Activated T-cell treated with anti-CD3 and anti-CD28 coated beads, Interleukin-2, amount 50 U/mL, for 4 hours (primary cell): ENCODE measurements at places on chromosomes 4 and X.

DNA sequence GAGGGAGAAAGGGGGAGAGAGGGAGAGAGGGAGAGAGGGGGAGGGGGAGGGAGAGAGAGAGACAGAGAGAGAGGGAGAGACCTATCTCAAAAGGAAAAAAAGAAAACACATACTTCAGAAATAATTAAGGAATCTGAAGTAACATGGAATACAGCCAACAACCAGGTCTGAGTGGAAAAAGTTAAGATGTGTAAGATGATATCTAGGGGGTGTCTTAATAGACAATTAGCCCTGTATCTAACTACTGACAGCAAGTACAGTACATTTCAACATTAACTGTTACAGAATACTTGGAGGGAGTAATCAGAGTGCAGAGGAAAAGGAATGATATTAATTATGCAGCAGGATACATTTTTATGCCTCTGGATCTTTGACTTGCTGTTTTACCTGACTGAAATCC, 22.4 kb downstream of the NUP54 start:
- no peak for DNase-seq

GRCh38 chr4:95531141-95531540, 17.6 kb downstream of the UNC5C start:
- DNase-seq, result no peak

DNA sequence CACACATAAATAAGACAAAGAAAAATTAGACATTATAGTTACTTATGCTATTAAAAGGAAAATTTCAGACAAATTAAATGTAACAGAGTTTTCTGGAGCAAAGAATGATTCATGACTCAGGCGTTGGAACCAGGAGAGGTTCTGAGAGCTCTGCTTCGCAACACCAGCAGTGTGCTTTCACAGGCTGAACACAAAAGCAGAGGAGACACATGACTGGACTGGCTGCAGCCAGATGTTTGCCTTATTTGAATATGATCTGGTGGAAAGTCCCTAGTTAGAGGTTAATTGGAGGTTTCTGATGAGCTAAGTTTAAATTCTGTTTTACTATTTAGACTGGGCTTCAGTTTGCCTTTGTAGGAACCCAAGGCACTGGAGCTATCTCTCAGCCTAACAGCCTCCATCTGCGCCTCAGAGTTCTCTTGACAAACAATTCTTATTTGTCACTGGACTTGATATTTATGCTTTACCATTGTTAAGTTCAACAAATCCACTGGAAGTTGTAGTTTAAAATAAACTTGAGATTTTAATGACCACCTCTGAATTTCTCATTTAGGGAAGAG, 16.2 kb downstream of the BOD1L1 start:
- no peak for DNase-seq

DNA sequence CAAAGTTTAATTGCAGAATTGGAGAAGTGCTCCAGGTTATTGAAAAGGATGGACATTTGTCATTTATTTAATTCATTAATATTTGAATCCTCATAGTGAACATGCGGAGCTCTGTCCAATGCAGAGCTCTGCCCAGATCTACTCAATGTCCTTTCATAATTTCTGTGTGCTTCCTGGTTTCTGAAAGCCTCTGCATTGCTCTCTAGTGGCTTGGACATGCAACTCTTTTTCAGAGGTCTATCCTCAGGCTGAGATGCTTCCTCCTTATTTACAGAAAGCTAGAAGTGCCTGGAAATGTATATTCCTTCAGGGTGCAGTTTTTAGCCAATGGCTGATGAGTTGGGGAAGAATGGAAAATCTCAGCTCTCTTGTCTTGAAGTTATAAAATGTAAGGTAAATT, 786.1 kb upstream of the AADAT start:
- no peak for DNase-seq

DNA sequence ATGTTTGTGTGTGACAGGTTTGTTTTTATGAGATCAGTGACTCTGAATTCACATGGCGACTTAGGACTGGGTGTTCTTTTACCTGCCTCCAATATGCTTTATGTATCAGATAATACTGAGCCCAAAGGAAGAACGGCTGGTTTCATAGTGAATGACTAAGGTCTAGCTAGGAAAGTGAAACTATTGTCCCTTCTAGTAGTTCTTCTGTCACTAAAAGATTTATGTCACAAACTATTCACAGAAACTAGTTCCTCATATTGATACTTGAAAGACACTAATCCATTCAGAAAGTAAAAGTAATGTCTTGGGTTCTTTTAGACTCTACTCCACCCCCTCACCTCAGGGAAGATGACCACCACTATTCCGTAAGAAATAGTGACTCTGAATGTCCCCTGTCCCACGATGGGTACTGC, 81.7 kb downstream of the EGF start:
- no peak for DNase-seq

DNA sequence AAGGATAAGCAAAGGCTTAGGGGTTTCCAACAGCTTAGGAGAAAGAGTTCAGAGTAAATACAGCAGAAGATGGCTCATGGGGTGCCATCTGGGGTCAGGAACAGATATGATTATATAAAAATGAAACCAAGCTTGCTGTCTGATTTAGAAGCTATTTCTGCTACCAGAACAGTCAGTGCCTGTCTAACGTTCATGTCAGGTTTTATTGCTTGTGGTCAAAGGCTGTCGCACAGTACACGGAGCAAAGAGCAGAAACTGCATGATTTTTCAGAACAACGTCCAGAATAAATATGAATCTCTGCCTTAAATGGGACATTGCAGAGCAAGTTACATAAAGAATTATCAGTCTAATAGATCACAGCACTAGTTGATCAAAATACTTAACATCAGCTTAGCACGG, 17.4 kb downstream of the CETN2 start:
- no peak for DNase-seq

DNA sequence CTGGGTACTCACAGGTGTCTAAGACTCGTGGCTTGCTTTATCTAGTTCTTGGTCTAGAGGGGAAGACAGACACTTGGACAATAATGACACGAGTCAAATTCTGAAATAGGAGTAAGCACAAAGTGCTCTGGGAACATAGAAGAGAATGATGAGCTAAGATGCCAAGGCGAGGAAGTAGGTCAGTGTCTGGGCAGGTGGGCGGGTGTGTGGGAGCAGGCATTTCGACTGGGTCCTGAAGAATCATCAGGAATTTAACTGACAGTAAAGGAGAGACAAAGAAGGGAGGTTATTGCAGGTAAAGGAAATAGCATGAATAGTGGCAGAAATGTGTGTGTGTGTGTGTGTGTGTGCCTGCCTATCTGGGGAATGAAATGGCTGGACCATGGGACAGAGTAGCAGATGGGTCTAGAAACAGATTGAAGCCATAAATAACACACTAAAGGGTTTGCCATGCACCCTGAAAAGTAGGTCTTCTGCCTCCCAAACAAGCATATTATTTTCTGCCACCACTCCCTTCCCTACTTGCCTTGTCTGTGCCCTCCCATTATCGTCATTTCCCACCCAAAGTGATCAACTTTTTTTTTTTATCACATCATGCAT, 58.4 kb upstream of the SLC25A43 start:
- no peak for DNase-seq

DNA sequence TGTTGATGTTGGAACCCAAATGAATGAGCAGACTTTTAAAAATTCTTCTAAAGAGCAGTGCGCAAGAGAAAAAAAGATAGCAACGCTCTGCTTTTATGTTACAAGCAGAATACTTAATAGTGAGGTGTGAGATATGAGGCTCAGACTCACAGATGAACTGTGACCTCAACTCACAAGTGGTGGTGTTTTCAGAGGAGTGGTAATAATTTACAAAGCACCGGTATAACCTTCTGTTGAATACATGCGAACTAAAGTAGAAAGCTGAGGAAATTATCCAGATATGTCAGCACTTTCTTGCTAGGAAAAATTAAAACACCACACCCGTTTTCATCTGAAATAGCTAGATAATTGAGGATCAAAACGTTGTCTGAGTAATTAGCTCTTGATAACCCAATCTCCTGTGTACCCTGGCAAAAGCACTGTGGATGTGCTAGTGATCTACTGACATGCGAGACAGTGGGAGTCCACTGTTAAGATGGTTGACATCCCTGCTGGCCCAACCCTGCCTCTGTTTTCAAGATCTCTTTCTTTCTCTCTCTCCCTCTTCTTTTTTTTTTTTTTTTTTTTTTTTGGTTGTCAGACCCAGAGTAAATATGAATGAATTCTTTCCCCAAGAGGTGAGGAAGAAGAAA, 6.9 kb upstream of the TLL1 start:
- DNase-seq, result no peak

DNA sequence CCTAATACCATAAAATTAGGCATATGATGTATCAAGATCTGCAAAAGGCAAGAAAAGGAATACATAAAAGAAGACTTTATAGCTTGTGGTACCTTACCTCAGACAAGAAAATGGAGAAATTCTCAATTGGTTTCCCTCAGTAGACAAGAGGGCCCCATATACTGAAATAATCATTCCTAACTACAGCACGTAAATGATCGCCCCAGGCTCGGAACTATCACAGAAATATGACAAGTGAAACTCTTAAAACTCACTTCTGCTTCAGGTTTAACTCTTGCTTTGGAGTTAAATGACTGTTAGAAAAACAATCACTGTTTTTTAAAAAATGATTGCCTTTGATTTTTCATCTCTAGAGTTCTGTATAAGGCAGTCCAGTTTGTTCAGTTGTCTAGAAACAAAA, 38.6 kb upstream of the NAP1L5 start:
- no peak for DNase-seq

DNA sequence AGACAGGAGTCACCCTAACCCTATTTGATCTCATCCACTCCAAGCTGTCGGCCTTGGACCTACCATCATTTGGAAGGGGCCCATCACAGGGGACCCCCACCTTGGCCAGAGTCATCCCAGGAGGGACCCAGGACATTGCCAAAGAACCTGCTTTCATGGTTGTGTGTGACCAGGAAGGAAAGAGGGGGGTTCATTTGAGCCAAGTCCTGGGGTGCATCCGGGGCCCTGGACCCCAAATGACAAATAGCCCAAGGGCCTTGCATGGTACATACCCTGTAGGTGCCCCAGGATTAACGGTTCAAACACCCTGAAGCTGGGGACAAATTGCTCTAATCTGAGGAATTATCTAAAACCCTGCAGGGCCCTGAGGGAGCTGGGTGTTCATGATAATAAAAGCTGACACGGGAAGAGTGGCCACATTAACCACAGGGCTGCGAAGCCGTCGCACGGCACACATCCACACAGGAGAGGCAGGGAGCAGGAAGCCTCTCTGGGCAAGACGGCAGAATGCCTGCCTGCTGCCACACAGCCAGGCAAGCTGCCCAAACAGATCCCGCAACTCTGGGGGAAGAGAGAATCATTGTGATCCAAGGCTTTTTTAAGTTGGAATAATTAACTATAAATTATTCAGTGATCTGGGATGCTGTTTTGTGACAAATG, 28.2 kb upstream of the PPP2R2C start:
- no peak for DNase-seq

DNA sequence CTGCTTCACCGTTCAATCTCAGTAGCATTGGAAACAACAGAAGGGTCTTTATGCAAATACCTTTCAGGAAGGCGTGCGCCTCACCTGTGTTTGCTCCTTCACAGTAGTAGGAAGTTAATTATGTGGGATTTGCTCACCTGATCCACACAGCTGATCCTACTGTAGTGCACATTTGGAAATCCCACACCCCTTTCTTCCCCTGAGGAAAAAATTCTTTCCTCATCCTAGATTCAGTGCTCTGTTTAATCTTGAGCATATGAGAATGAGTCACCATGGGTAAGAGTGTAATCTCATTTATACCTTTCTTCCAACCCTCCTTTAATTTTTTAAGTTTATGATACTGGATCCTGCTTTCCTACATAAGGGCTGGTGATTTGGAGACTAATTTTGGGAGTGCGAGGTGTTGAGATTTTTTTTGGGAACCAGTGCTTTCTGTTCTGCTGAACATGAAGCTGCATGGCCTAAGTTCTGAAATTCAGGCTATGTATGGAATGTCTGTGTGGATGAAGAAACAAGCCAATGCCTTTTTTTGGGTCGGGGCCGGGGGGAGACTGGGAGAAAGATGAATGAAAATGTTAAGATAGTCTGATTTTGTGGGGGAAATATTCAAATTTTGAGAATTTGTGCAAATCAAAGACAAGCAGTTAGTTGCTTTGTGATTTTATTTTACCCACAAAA, 19.0 kb downstream of the GAB1 start:
- DNase-seq, result no peak

GRCh38 chrX:21741869-21742701, 15.8 kb downstream of the SMPX start:
- DNase-seq, result no peak

DNA sequence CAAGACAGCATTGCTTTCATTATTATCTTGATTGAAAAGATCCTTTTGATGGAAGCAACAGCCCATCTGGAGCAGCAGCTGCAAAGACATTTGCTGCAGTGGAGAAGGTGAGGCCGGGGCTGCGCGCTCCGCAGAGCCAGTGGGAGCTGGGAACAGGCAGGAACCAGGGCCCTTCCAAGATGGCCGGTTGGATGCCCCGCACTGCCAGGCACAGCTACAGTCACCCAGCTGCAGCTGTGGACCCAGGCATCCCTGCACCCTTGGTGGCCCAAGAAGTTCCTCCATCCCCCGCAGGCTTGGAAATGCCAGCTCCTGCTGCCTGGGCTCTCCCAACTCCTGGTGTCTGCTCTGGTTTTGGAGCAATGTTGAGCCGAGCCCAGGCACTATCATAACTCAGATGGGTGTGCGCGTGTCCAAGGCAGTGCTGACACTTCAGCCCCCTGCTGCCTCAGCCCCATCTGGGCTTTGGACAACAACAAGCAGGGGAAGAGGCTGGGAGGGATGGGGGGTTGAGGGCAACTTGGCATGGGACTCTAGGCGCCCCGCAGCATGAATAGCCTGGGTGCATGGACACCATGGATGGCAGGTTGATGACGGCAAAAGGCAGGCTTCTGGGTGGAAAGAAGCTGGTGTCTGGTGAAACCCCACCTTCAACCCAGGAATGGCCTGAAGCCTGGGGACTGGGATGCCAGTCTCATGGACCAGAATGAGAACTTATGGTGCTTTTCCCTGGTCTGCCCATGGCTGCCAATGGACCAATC, 371.8 kb downstream of the FSTL5 start:
- no peak for DNase-seq

GRCh38 chr4:184019076-184019475, 114.0 kb downstream of the STOX2 start:
- no peak for DNase-seq

- no peak for DNase-seq
Measured at GRCh38 chr4:60655356-60655755, 544.8 kb upstream of the ADGRL3 start.

DNA sequence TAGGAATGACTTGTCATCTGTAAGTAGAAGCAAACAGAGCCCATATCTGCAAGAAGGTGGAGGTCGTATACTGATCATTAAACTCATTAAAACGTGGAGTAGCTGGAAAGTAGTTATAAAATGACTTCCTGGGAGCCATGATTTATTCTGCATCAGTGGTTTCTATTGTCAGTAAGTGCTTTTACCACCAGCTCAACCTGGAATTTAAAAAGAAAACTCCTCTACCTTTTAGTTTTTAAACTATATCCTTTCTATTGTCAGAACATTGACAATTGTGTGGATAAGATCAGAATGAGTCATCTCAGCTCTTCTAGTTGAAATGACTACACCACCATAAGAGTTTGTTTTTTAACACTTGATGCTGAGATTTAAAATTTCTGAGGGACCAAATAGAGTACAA, 651.2 kb upstream of the GALNT7 start:
- DNase-seq, result no peak
